CD4-positive, alpha-beta memory T cell (primary cell): ENCODE measurements at places on chromosomes 1 and 21.

DNA sequence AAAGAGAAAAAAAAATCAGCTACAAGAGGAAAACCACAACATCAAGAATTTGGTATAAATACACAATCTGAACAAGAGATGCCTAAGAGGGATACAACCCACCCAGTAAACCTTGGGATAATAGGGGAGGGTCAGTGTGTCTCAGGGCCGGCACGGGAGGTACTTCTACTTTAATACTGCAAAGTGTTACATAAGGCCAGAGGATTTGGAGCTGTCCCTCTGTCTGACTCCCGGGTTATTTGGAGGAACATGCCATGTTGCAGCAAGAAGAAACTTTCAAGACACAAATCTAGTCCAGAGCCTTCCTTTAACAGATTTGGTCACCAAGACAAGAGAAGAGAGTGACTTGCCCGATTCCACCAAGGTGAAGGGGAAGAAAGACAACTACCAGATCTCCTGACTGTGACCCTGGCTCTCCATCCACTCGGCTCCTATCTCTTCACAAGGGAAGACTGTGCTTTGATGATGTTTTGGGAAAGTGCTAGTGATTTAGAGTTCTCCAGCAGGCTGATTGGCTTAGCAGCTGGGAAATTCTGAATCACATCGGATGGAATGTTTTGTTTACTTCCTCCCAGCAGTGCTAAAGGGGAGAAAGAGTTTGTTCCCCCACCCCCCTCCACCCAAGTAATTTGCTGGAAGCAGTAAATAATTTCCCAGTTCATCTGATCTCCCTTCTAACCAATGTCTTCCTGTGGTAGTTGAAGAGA is 29.3 kb downstream of the SGIP1 start:
- no peak for DNase-seq

DNA sequence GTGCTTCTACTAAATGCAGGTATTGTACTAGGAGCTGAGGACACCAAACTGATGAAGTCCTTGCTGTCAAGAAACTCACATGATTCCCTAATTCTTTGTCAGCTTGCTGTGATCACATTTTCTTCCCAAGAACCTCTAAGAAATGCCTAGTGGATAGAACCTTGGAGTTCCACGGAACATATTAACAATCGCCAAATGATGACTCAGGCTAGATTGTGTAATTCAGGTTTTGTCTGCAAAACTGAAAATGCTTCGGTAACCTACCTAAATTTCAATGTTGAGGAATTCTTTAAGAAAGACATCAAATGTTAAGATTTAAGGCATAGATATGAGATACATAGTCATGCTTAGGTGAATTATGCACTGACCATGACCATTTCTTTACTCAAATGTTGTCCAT is 1.7 kb upstream of the GADD45A start:
- DNase-seq, result no peak

DNA sequence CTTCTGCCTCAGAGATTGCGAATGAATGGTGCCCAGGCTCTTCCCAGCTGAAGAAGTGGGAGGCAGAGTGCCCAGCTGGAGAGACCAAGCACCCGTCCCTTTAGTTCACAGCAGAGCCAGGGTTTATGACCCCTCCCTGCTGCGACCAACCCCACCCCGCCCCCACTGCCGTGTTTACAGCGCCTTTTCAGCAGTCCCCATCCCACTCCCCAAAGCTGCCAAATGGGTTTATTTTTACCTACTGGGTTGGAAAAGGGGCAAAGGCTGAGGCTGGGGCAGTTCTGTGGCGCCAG is 23.6 kb downstream of the DYRK3 start:
- DNase-seq, result no peak

- no peak for DNase-seq
These were observed 60.0 kb downstream of the TCP10L start for GRCh38 chr21:32525282-32525681.

DNA sequence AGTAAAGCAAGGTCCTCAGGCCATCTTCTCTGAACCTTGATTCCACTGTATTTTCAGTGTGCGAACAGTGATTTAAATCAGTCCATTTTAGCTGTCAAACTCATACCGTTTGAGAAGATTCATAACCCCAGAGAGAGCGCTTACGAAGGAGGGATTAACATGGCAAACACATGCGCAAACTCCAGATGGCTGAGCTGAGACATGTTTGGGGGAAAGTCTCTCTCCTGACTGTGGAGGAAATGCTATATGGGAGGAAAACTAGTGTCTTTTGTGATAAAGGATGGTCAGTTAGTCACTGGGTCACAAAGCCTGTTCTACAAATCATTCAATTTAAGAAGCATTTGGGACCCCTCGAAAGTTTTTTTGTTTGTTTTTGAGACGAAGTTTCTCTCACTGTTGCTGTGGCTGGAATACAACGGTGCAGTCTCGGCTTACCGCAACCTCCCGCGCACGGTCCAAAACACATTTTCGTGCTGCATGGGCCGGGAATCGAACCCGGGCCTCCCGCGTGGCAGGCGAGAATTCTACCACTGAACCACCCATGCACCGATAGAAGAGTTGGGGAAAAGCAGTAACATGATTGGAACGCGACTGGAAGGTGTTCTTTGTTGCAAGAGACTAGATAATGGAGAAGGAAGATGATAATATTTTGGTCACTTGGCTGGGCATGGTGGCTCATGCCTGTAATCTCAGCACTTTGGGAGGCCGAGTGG is 58.4 kb upstream of the CXADR start:
- DNase-seq, result peak; percentile 3

DNA sequence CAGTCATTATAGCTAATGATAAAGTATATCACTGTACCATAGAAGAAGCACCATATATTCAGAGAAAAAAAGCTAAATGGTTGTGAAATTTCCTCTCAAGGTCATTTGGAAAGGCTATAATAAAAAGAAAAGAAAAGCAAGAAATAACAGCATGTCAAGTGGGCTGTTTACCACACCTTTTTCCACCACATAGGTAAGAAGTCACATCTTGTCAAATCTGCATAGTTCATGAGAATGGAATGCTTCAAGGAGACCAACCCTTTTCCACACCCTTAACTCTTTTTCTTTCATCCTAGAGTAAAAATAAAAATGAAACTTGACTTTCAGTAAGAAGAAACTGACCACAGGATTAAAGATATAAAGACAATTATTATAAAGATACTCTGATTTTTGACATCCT is 91.2 kb downstream of the ATP6V1G3 start:
- no peak for DNase-seq
